ENCODE measurements at places on chromosomes 7 and 10. TPM values are rescaled to one million over a fixed set of nuclear protein-coding genes. Genes with fewer than 3 reads are reported as not detected.

NRCAM gene
- total RNA-seq, result 39.0 TPM

ZSCAN21 gene
- total RNA-seq, result 21.7 TPM

MRC1 gene
- total RNA-seq, result 0.29 TPM

MACC1 gene
- 61.7 TPM for total RNA-seq

IGFBP3 gene
- 152 TPM for total RNA-seq

EIF4EBP2 gene
- total RNA-seq, result 34.3 TPM

ANXA8L1 gene
- 1.0 TPM for total RNA-seq

TAS2R41 gene
- total RNA-seq, result not detected

ADAM8 gene
- 78.4 TPM for total RNA-seq

INTS1 gene
- 84.3 TPM for total RNA-seq

TAF3 gene
- 4.8 TPM for total RNA-seq

SPDYE8 gene
- total RNA-seq, result not detected

All from kidney epithelial cell (primary cell).